ENCODE measurements at places on chromosomes 12 and 14.

GRCh38 chr14:83455561-83455960, 1921.9 kb upstream of the SEL1L start:
- DNase-seq: no peak

DNA sequence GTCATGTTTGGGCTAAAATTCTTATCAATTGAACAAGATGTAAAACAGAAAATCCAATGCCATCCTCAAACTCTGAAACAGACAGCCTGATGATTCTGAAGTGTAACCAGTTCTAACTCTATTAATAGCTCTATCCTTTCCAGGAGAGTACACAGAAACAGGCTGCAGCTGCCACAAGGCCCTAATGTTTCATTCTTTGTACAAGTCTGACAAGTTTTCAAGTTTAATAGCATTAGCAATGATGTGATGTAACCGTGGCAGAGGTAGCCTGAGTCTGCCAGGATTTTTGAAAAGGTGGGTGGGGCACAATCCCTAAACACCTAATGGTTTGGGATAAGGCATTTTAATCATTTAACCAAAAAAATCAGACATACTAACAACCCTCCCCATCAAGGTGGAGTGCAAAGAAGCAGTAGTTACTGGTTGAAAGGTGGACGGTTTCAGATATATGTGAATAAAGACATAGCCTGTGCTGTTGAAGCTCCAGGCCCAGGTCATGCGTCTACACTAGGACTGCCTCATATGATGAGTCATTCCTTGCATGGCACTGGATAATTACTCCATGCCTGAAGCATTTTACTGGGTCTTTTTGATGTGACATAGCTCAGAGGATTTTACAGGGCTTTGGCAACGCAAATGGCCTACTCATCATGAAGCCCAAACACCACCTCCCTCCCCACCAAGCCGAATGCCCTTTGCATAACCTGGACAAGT, 145.1 kb upstream of the GRIP1 start:
- DNase-seq: no peak

- no peak for DNase-seq
Observed at GRCh38 chr14:99215277-99215676, 56.7 kb downstream of the BCL11B start.

DNA sequence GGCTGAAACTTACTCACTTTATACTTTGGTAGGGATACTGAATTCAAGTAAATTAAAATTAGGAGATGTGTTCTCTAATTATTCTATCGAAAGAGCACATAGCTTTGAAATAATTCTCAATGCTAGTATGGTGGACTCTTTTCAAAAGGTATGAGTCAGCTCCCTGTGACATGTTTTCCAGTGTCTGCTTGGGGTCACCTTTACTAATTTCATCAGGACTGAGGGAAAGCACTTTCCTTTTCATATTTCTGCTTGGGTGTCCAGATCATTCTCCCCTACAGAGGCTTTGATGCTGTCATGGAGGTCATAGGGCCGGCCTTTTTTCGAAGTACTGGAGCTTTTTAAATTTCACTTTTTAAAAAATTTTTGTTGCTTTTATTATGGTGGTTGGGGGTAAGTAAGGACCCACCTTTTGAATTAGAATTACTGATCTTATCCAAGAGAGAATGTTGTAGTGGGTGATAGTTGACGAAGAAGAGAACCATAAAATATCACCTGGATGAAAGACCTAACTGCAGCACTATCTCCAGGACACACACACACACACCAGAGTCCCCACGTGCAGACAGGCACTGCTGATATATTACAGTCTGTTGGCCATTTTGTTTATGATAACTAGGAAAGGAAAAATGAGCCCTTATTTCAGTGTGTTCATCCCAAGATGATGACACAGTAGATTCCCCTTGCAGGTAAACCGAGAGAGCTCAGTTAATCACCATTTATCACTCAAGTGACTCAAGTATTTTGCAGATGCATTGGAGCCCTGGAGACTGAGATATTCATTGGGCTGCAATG, 558.6 kb downstream of the DIO2 start:
- no peak for DNase-seq

DNA sequence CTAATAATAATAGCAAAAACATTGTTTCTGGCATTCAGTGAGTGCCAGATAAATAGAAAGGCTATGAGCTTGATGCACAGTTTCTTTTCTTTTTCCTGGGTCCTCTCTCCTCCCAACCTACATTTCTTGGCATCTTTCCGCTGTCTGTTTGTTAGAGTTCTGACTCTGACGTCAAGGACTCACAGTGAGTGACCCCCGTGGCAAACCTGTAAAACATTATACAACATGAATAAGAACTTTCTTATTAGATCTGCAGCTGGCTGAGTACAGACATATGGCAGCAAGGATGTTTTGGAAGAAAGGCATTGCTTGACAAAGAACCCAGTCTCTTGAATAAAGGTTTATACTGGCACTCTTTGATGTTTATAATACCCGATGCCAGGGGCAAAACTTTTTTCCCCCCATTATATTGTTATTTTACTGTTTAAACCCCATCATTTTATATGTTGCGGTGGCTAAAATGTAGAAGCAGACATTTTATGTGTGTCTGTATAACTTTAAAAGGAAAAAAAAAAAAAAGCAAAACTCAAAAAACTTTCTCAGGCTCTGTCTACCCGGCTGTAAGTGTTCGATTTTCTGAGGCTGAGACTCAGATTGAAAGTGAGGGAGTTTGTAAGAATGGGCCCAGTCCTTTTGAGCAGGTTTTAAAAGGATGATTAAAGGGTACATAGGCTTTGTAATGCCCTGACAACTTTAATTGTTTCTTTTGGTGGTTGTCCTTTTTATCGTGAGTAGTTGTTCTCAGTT, 159.3 kb downstream of the PDE3A start:
- DNase-seq: no peak

GRCh38 chr14:75064205-75064567, 362 bp upstream of the ACYP1 start:
- DNase-seq: no peak

GRCh38 chr12:3273409-3273853, 196.3 kb downstream of the TSPAN9 start:
- no peak for DNase-seq

DNA sequence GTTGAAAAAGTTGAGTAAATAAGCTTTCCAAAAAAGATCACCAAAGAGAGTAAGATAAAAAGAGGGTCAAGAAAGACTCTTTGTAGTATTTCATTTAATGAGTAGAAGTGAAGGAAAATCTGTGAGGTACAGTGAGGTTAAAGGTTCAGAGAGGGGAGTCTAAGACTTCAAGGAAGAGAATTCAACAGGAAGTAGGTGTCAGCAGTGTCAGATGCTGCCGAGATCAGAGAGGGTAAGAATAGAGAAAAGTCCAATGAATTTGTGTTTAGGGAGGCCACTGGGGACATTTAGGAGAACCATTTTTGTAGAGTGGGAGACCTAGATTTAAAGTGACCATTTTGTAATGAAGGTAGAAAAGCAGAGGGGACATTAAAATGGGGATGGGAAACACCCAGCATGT, 71.6 kb upstream of the KRAS start:
- DNase-seq: no peak

- DNase-seq: no peak
Observed at GRCh38 chr12:5742258-5742657, 202.8 kb downstream of the ANO2 start.

GRCh38 chr12:123055281-123055766, 74.8 kb downstream of the ARL6IP4 start:
- no peak for DNase-seq

DNA sequence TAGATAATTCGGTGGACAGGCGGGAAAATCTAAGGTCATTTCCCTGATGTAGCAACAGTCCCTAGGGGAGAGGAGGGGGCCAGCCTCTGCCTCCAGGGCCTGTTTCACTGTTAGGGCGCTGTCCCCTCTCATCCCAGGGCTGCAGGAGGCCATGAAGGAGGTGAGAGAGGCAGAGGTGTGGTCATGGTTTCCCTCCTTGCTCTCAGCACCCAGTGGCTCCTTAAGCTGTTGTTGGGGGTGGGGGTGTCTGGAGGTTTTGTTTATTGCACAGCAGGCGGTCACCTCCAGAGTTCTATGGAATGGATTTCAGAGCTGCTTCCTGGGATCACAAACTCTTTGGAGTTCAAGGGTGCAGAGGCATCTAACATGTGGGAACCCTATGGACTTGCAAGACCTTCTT, 212.5 kb upstream of the RTL1 start:
- no peak for DNase-seq

- DNase-seq: no peak
Observed at GRCh38 chr14:104886690-104887622, 21.9 kb downstream of the CEP170B start.

DNA sequence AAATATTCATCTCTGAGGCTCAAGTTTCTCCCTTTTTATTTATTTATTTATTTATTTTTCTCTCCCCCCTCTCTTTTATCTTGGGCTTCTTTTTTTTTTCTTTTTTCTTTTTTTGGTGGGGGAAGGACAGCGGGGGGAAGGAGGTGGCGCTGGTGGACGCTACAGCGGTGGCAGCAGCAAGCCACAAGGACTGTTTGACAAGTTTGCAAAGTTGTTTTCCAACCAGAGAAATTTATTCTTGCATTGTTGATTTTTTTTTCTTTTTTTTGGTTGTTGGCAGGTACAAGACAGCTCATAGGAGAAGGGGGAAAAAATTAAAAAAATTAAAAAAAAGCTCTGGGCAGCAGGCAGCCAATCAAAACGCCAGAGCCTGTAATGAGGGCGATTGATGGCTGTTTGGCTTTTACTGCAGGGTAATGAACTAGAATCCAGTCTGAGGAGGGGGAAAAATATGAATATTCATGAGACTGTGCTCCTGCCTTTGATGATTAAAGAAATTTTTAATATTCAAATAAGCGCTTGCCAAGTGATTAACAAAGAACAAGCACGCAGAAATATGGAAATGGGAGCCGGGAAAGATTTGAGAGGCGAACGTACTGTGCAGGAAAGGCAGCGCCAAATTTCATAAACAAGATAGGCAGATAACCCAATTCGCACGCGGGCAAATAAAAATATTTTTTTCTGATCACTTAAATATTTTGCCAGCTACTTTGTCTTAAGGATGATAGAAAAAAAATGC, 36.2 kb downstream of the BCL11B start:
- DNase-seq: no peak

- no peak for DNase-seq
Observed at GRCh38 chr12:68665016-68665569, 21.7 kb upstream of the NUP107 start.

GRCh38 chr14:70203686-70204085, 14.9 kb upstream of the SLC8A3 start:
- DNase-seq: no peak

- DNase-seq: no peak
Observed at GRCh38 chr12:109234012-109234411, 75.1 kb downstream of the FOXN4 start.

GRCh38 chr12:101305226-101305779, 25.4 kb downstream of the UTP20 start:
- DNase-seq: no peak

GRCh38 chr12:46357438-46358324, 14.9 kb downstream of the SLC38A2 start:
- DNase-seq: no peak

DNA sequence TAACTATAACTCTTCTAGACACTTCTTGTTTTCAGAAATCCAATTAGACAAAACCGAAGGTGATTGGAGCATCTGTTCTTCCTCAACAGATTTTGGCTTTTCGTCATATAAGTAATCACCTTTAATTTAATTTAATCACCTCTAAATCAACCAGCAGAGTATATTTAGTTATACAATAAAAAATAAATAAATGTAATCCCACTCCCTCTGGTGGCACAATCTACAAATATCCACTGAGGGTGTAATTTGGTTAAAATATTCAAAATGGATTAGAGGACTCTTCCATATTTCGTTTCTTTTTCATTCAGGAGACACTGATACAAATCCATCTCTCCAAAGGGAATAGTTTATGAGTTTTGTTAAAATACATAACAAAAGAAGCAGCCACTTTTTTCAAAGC, 18.3 kb upstream of the SLC35F4 start:
- DNase-seq: no peak

DNA sequence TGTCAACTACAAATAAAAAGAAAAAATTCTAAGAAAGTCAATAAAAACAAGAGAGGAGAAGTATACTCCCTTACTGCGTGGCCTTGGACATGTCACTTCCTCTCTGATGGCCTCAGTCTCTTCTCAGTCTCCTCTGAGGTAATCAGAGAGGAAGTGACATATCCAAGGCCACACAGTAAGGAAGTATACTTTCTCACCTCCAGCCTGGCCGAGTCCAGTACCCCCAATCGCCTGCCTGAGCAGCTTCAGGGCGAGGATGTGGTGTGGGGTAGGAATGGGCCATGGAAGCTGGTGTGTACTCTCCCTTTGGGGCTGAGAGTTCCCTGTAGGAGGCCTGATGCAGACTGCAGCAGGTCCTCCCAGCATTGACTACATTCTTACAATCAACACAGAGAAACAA, 15.8 kb downstream of the VDR start:
- DNase-seq: no peak

GRCh38 chr14:21978184-21978998, 304.8 kb upstream of the OR4E1 start:
- peak; percentile 36 for DNase-seq

- no peak for DNase-seq
Observed at GRCh38 chr12:128726886-128727285, 96.9 kb downstream of the SLC15A4 start.

DNA sequence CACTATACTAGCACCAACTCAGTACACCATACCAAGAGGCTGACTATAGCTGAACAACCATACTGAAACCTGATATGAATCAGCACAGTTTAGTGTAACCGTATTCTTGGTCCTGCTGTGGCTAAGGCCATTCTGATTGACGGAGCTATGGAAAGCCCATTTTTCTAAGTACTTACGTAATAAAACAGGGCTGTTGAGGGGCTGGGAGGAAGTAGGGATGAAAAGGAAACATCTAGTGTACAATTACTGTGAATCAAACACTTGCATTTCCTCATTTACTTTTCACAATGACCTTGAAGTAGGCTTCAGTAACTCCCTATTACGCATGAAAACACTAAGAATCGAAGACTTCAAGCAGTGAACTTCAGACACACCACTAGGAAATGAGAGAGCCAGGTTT, 198.2 kb downstream of the BTG1 start:
- no peak for DNase-seq

- DNase-seq: no peak
Observed at GRCh38 chr12:85182699-85183098, 97.3 kb upstream of the ALX1 start.

GRCh38 chr12:13603953-13604352, 377.4 kb downstream of the GRIN2B start:
- DNase-seq: no peak

- DNase-seq: no peak
Observed at GRCh38 chr12:111124183-111124582, 203.8 kb upstream of the MYL2 start.
